ENCODE measurements at places on chromosomes 7 and 10.
A peak's percentile ranks its signal among the peaks of the same experiment; 100 is the strongest.

DNA sequence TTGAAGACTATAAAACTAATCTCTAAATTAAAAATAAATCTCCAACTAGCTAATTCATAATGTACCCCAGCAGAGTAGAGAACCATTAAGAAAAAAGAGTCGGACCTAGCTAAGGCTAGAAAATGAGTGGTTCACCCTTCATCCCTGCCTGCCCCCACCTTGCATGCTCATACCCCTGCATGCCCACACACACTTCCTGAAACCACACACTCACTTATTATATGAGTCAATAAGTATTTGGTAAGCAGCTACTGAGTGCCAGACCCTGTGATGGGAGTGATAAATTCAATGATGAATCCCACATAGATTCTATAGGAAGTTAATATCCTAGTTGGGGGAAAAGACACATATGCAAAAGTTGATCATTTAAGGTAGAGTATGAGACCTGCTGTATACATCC lies 152.9 kb upstream of the INHBA start:
- DNase-seq: no peak

GRCh38 chr7:27184337-27185012 lies 557 bp downstream of the HOXA11 start:
- DNase-seq: no peak

- no peak for DNase-seq
These were observed 116.0 kb downstream of the SLIT1 start for GRCh38 chr10:97069576-97070362.

DNA sequence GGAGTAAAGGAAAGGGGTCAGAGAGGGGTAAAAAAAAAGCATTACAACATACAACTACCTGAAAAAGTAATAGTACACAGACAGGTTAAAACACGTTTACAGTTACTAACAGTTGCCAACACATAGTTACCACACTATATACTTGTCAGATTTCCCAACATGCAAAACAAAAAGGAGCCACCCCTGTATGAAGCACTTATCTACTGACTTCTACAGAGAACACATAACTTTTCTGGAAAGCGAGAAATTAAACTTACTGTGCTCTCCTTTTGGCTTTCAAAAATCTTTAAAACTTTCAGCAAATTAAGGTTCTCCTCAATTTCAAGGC lies 2.1 kb downstream of the ABI1 start:
- no peak for DNase-seq

GRCh38 chr10:132489053-132489703 lies 48.4 kb upstream of the INPP5A start:
- no peak for DNase-seq

DNA sequence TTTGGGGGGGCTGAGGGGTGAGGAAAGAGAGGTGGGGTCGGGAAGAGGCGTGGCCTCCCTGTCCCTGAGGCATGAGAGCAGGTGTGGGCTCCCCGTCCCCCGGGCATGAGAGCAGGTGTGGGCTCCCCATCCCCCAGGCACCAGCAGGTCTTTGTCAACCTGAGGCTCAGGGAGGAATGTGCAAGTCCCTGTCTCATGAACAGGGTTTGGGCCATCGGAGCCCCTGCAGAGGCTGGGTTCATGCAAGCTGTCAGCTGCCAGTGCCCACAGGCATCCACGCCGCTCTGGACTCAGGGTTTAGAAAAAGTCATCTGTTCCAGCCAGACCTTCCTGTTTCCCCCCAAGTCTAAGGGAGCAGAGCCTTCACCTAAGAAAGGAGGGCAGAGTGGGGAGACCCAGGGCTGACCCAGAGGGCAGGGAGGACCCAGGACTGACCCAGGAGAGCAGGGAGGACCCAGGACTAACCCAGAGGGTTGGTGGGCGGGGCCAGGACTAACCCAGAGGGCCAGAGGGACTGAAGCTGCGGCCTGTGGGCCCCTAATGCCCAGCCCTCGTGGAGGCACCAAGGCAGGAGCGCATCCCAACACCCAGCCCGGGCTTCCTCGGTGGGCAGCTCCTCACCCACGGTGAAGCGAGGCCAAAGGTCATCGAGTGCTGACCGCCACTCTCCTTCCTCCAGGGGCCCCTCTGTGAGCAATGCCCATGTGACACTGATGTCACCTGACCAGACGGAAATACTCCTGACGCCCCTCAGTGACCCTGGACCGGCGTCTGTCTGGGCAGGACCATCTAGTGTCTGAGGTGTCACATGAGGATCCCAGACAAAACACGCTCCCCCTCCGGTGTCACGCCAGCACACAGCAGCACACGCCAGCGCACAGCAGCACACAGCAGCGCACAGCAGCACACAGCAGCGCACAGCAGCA lies 28.9 kb upstream of the GPR146 start:
- DNase-seq: no peak

GRCh38 chr7:66033471-66034385 lies 41.9 kb upstream of the ASL start:
- no peak for DNase-seq

DNA sequence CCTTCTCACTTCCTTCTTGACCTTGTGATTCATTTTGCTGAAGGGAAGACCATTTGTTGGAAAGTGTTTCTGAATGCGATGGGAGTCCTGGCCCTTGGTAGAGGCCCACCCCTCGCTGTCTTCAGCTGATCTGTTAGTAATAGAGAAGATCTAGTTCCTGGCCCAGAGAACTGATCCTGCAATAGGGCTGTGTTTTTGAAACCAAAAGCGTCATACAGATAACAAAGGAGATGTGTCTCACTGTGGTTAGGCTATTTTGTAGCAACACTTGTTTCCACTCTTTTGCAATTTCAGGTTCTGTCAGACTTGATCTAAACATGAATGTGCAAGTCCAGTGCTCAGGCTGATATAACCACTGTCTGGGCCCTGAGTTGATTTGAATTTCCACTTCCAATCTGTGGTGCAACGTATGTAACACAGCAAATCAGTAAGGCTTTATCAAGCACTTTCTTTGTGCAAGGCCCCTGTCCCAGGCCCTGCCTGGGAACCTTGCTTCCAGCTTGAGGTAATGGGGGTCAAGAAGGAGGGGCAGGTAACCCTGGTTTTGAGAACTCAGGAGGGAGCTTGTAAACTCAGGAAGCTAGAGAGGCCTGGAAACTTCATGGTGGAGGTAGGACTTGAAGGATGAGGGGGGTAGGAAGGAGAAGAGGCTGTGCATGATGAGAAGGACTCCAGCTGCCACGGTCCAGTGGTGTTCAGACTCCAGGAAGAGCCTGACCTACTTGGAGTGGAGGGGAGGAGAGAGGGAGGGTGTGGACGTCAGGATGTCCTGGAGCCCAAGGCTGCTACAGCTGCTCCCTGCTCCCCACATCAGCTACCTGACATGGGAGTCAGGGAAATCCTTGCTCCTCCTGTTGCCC lies 42.2 kb upstream of the SRGN start:
- DNase-seq: no peak

DNA sequence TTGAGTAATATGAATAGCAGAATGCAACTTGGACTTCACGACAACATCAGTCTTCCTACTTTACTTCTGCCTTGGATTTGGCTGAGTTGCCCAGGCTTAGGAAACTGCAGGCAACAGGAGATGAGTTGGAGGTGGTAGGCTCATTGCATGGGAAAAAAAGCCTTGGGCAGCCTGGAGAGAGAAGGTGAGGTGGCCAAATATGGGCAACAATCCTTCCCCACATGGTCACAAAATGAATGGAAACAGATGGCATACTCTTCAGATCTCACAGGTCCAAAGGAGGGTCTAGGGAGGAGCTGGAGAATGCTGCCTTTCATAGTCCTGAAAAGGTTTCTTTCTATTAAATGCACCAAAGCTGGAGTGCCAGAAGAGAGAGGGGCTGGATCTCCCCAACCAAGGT lies 128.6 kb upstream of the AOAH start:
- no peak for DNase-seq

DNA sequence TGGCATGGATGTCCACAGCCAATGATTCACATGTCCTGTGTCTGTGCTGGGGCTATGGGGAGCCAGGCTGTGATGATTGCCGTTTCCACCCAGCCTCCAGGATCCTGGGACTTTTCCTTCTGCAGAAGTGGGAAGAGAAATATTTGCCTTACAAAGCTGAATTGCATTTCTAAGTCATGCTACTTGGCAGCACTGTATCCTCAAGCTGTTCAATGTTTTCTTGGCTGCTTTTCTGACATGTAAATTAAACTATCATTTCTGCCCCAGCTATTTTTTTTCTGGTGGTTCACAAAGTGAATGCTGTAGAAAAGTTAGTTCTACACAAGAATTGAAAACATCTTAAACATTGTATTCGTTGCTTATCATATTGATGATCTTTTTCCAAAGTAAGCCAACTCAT lies 51.9 kb upstream of the TCERG1L start:
- DNase-seq: no peak

GRCh38 chr7:94178230-94178629 lies 174.1 kb upstream of the BET1 start:
- peak; percentile 54 for DNase-seq

DNA sequence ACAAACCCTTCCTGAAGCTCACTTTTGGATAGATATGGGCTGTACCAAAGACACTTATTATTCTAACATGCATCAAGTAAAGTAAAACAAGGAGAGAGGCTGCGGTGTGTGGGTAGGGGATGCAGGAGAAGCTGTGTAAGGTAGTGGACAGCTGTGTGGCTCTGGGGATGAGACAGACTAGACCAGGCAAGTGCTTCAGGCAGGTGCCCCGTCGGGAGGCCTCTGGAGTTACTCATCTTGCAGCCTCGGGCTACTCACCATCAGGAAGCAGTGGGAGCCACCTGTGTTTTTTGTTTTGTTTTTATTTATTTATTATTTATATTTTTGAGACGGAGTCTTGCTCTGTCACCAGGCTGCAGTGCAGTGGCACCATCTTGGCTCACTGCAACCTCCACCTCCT lies 49.3 kb upstream of the NCAPG2 start:
- no peak for DNase-seq

- no peak for DNase-seq
These were observed 27.7 kb upstream of the VAX1 start for GRCh38 chr10:117165538-117166417.

DNA sequence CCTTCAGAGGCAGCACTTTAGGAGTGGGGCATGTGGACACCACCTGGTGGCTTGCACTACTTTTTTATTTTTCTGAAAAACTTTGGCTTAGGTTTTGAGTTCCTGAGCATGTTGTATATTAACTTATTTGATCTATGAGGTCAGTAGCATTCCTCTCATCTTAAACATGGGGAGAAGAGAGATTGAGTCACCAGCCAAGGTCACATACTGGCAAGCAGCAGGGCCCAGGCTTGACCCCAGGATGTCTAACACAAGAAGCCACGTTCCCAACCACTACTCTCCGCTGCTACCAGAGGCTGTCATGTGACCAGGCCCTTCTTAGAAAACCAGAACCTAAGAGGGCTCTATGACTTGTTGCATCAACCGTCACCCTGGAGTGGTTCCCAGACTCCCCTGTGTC lies 210.3 kb upstream of the GPR26 start:
- DNase-seq: no peak

- DNase-seq: no peak
These were observed 599.5 kb downstream of the ARL4A start for GRCh38 chr7:13286916-13287315.

DNA sequence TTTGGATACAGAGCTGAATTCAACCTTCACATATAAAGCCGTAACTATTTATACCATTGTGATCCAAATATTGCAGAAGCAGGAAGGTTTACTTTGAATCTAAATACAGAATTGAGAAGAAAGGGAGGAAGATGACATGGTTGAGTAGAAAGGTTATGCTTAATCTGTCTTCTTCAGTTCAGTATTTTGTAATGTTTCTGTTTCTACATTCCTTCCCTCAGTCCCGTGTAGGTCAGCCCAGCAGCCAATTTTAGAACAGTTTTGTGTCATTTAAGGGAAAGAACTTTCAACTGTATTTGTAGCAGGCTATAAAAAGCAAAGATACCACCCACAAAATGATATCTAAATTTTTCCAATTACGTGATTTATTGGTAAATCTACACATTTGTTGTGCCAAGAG lies 97.4 kb downstream of the CPED1 start:
- DNase-seq: no peak

- no peak for DNase-seq
These were observed 233.1 kb downstream of the EBF3 start for GRCh38 chr10:129730993-129731325.

GRCh38 chr10:96255549-96256333 lies 15.6 kb downstream of the BLNK start:
- DNase-seq: no peak

DNA sequence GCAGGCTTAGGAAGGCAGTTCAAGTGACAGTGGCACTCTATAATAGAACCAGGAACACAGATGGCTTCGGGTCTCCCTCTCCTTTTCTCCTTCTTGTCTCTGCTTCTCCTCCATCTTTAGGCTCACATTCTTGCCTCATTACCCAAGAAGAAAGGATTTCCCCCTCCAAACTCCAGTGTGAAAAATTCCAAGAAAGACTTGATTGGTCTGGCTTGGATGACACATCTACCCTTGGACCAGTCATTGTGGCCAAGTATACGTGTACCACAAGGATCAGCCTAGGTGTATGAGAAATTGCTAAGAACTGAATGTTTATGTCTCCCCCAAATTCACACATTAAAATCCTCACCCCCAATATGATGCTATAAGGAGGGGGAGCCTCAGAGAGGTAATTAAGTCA lies 53.9 kb downstream of the PRTFDC1 start:
- no peak for DNase-seq

DNA sequence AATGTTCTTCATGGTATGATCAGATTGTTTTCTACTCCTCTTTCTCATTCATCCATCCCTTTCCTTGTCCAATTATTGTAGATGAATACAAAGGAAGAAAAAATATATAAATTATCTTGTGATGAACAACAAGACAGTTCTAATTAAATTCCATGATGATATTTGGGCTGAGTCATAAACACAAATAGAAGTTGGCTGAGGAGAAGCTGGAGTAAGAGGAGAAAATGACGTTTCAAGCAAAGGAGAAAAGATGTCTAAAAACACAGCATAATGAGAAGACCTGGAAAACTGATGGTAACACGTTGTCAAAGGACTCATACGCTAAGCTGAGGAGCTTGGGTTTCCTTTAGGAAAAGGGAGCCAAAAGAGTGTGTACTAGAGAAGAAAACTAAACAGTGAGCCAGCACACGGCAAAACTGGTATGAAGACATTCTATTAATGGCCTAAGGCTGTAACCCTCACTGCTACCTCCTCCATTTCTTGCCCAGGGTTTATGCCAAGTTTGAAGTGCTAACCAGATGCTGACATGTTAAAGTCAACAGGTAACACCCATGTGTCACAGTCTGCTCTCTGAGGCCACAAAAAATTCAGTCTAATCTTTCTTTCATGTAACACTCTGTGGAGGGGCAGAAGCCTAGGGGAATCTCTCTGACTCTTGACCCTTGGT lies 26.1 kb downstream of the ZFAND4 start:
- DNase-seq: no peak

Measured in stimulated activated naive B cell treated with anti-CD40 and anti-IgM and Interleukin-4, amounts not matched to agents 10 μg/mL and 1 μg/mL and 100 μg/mL, for 72 hours (primary cell).